ENCODE measurements at places on chromosomes 2 and 18.

DNA sequence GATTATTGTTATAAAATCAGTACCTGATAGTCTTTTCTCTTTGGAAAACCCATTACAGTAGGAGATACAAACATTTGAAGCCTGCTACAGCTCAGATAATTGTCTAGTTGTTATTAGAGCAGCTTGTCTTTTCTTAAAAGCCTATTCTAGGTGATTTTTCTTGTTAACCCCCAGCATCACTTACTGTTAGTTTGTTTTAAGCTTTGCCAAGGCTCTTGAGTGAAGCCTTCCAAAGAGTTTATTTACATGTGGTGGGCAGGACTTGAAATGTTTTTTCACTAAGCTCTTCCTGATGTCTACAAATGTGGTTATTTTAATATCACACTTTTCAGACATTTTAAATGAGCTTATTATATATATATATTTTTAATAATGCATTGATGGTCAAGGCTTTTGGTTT is 791.3 kb downstream of the PLCL1 start:
- no peak for DNase-seq

DNA sequence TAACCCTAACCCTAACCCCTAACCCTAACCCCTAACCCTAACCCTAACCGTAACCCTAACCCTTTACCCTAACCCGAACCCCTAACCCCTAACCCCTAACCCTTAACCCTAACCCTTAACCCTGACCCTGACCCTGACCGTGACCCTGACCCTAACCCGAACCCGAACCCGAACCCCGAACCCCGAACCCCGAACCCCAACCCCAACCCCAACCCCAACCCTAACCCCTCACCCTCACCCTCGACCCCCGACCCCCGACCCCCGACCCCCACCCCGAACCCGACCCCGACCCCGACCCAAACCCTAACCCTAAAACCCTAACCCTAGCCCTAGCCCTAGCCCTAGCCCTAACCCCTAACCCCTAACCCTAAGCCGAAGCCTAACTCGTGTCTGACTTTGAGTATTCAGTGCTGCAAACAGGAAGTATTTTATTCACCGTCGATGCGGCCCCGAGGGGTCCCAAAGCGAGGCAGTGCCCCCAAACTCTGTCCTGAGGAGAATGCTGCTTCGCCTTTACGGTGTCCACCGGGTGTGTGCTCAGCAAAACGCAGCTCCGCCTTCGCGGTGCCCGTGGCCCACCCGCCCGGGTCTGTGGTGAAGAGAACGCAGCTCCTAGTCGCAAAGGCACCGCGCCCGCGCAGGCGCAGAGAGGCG is 36.0 kb downstream of the FAM110C start:
- no peak for DNase-seq

DNA sequence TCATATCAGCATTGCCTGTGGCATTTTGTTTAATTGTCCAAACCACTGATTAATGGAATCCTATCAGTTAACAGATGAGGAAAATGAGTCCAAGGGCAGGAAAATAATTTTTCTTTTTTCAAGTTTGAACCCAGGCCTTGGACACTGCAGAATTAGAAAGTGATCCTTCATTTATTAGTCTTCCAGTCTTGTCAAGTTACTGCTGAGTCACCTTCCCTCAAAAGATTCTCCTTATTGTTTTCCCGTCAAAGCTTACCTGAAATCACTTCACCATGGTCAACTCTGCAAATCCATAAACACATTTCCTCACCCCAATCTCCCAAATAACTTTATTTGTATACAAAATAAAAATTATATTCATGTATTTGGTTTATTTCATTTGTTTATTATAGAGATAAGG is 57.9 kb downstream of the WDR75 start:
- no peak for DNase-seq

GRCh38 chr2:44866152-44866551 is 75.3 kb upstream of the SIX3 start:
- no peak for DNase-seq

- no peak for DNase-seq
Measured at GRCh38 chr18:5488844-5489243, 55.0 kb downstream of the EPB41L3 start.

GRCh38 chr2:2861666-2862240 is 515.9 kb downstream of the EIPR1 start:
- no peak for DNase-seq

GRCh38 chr2:240686460-240686859 is 3.8 kb upstream of the AQP12B start:
- DNase-seq = no peak

DNA sequence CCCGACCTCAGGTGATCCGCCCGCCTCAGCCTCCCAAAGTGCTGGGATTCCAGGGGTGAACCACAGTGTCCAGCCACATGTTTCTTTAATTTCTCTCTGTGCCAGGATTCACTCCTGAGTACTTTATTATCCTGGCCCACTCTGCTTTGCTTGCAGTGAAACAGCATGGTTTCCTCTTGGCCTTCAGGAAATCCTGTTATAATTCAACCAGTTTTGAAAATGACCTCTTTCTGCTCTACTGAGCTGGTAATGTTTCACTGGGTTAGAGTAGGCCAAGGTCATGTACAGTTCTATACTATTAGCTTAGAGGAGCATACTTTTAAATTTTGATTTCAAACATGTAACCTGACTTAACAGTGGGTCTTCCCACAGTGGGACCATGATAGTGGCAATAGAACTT is 90.6 kb upstream of the PELI1 start:
- no peak for DNase-seq

- no peak for DNase-seq
Measured at GRCh38 chr18:72697706-72698105, 153.6 kb upstream of the CBLN2 start.

DNA sequence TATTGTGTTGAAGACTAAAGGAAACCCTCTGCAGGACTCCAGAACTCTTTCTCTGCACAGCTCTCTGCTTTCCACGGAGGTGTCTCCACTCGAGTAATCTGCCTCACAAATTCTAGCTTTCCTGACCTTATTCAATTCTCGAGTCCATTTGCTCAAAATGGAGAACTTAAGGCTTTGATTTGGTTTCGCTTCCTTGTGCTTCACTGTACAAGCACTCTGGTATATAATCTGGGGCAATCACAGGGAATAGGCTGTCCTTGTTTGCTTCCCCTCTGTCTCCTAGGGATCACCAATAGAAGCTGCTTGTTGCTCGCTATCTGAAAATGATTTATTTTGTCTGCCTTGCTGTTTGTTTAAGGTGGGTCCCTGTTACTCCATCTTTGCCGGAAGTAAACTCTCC is 129.1 kb upstream of the DOCK10 start:
- no peak for DNase-seq
